Breast epithelium (tissue), 4 donors: ENCODE measurements at places on chromosomes 3 and 15. TPM values are rescaled to one million over a fixed set of nuclear protein-coding genes. Genes with fewer than 3 reads are reported as not detected.

DNA sequence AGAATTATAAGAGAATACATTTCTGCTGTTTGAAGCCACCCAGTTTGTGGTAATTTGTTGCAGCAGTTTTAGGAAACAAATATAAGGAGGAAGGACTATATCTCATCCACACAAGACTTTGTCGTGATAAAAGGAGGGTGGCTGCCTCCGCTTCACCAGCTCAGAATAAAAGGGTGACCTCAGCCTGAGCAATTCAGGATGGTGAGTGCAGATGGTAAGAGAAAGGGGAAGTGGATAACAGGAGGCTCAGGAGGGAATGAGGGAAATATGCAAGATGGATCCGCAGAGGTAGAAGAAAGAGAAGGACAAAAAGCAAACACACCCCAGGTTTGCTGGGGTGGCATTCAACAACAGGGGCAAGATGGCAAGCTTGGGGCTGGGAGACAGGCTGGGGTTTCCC lies 108.1 kb upstream of the TNFAIP8L3 start:
- DNase-seq: no peak
- no peaks in the 10 kb centered on the region for H3K4me1 ChIP-seq
- no peak overlapping the region for H3K4me3 ChIP-seq
- H3K27ac ChIP-seq: no peak overlapping the region
- no peaks in the 10 kb centered on the region for H3K27me3 ChIP-seq
- no peaks in the 10 kb centered on the region for H3K36me3 ChIP-seq

DNA sequence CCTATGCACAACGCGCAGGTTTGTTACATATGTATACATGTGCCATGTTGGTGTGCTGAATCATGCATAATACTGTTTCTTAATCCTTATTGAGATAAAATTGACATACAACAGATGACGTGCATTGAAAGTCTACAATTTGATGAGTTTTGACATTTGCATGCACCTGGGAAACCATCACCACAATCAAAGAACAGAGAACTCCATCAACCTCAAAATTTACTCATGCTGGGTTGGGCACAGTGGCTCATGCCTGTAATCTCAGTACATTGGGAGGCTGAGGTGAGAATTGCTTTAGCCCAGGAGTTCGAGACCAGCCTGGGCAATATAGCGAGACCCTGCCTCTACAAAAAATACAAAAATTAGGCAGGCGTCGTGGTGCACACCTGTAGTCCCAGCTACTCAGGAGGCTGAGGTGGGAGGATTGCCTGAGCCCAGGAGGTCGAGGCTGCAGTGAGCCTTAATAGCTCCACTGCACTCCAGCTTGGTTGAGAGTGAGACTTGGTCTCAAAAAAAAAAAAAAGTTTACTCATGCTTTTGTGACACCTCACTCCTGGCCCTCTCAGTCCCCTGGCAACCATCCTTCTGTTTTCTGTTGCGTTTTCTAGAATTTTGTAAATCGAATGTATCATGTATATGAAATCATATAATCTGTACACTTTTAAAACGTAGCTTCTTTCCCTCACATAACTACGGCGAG lies 56.6 kb downstream of the BHLHE40 start:
- H3K36me3 ChIP-seq: no peaks in the 10 kb centered on the region
- no peak overlapping the region for H3K27ac ChIP-seq
- no peaks in the 10 kb centered on the region for H3K27me3 ChIP-seq
- H3K4me1 ChIP-seq: no peaks in the 10 kb centered on the region

DNA sequence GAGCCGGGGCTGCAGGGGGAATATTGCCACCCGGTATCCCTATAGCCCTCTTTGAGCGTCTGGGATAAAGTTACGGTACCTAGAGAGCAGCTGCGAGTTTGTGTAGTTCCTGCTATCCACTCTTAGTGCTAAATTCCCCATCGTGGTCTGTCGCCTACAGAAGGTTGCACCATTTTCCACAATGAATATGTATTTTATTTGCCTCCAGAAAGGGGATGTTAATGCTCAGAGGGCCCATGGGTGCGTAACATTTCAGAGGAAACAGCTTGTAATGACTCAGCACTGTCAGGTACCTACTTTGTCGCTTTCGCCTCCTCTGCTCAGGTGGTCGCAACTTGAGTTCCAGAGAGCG lies 1.1 kb downstream of the SLCO3A1 start:
- peak overlapping the region; percentile 93 for H3K27ac ChIP-seq
- H3K4me3 ChIP-seq: peak overlapping the region; percentile 74
- H3K27me3 ChIP-seq: no peaks in the 10 kb centered on the region

CDHR4 gene
- total RNA-seq: not detected

GRCh38 chr15:91696981-91697380 lies 156.5 kb upstream of the SLCO3A1 start:
- H3K4me1 ChIP-seq: peaks cover 6% of the 10 kb centered on the region
- no peaks in the 10 kb centered on the region for H3K36me3 ChIP-seq
- no peak overlapping the region for H3K4me3 ChIP-seq
- no peaks in the 10 kb centered on the region for H3K27me3 ChIP-seq

- no peak overlapping the region for H3K4me3 ChIP-seq
- no peaks in the 10 kb centered on the region for H3K4me1 ChIP-seq
- H3K27ac ChIP-seq: no peak overlapping the region
- no peaks in the 10 kb centered on the region for H3K27me3 ChIP-seq
- no peaks in the 10 kb centered on the region for H3K36me3 ChIP-seq
Observed at GRCh38 chr15:95715906-95716656, 614.4 kb upstream of the NR2F2 start.

HIGD2B gene
- total RNA-seq: not detected

- no peaks in the 10 kb centered on the region for H3K4me1 ChIP-seq
- H3K36me3 ChIP-seq: no peaks in the 10 kb centered on the region
- H3K4me3 ChIP-seq: no peak overlapping the region
- no peaks in the 10 kb centered on the region for H3K27me3 ChIP-seq
- DNase-seq: no peak
Observed at GRCh38 chr3:16254916-16255315, 9.8 kb downstream of the DPH3 start.

GRCh38 chr15:95556225-95556624 lies 774.3 kb upstream of the NR2F2 start:
- no peaks in the 10 kb centered on the region for H3K36me3 ChIP-seq
- DNase-seq: no peak
- H3K27ac ChIP-seq: no peak overlapping the region
- peaks cover 4% of the 10 kb centered on the region for H3K4me1 ChIP-seq

- H3K4me1 ChIP-seq: no peaks in the 10 kb centered on the region
- H3K27me3 ChIP-seq: no peaks in the 10 kb centered on the region
- H3K4me3 ChIP-seq: no peak overlapping the region
Observed at GRCh38 chr15:37618353-37618752, 316.1 kb upstream of the TMCO5A start.

- H3K27ac ChIP-seq: no peak overlapping the region
- H3K27me3 ChIP-seq: no peaks in the 10 kb centered on the region
- no peaks in the 10 kb centered on the region for H3K36me3 ChIP-seq
- H3K4me3 ChIP-seq: no peak overlapping the region
- H3K4me1 ChIP-seq: no peaks in the 10 kb centered on the region
Observed at GRCh38 chr15:60972301-60972700, 256.8 kb downstream of the RORA start.

DNA sequence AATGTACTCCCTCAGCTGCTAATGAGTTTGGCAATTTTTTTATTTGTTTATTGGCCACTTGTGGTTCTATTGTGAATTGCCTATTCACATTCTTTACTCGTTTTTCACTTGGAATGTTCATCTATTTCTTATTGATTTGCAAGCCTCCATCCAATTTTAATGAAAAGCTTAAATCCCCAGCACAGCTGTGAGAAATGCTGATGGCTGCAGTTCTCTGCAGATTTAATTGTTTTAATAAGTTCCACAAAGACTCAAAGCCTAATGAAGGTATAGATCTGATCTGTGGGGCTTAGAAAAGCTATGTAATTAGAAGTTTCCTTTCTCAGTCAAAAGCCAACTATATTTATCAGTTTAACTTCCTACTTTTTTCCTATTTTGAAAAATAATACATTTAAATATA lies 41.5 kb downstream of the LYZL4 start:
- DNase-seq: no peak
- H3K4me1 ChIP-seq: no peaks in the 10 kb centered on the region
- H3K36me3 ChIP-seq: no peaks in the 10 kb centered on the region

CYP8B1 gene
- not detected for total RNA-seq

DNA sequence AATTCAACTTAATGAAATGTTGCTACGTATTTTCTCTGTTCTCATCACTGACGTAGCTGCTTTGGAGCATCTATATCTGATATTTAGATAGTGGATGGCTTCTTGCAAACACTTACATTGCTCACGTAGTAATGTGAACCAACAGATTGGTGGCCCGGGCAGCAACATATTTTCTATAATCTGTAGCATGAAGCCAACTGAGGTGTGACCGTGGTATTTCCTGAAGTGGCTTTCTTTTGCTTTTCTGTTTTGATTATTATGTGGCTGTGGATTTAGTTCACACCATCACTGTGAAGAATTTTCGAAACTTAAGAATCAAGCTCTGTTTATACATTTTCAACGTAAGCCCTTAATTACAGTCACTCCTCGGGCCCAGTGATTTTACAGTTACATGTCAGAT lies 288.5 kb downstream of the LPP start:
- no peaks in the 10 kb centered on the region for H3K36me3 ChIP-seq
- no peak for DNase-seq
- no peak overlapping the region for H3K27ac ChIP-seq
- H3K4me1 ChIP-seq: no peaks in the 10 kb centered on the region
- no peak overlapping the region for H3K4me3 ChIP-seq
- H3K27me3 ChIP-seq: no peaks in the 10 kb centered on the region

DNA sequence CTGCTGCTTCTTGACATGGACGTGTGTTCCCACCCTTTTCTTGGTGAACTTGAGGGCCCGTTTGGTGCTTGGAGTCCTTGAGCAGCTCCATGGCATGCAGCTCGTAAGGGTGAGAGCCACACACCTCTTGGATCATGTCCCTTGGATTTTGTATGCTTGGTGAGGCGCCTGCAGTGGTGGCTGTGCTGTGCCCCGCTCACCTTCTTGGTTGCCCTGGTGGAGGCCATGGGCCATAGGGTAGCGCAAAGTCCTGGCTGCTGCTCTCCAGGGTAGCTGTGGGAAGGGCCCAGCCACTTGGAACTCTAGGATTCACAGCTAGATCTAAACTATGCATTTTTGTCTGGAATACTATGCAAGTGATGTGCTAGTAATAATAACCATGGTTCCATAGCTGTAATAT lies 26.7 kb upstream of the DPPA4 start:
- H3K27me3 ChIP-seq: no peaks in the 10 kb centered on the region
- H3K4me1 ChIP-seq: no peaks in the 10 kb centered on the region
- DNase-seq: no peak
- H3K4me3 ChIP-seq: no peak overlapping the region
- no peak overlapping the region for H3K27ac ChIP-seq
- H3K36me3 ChIP-seq: no peaks in the 10 kb centered on the region

- H3K27ac ChIP-seq: no peak overlapping the region
- no peaks in the 10 kb centered on the region for H3K4me1 ChIP-seq
- no peaks in the 10 kb centered on the region for H3K27me3 ChIP-seq
Observed at GRCh38 chr15:83830381-83830780, 176.5 kb downstream of the ADAMTSL3 start.

KBTBD13 gene
- 0.33 TPM for total RNA-seq

DNA sequence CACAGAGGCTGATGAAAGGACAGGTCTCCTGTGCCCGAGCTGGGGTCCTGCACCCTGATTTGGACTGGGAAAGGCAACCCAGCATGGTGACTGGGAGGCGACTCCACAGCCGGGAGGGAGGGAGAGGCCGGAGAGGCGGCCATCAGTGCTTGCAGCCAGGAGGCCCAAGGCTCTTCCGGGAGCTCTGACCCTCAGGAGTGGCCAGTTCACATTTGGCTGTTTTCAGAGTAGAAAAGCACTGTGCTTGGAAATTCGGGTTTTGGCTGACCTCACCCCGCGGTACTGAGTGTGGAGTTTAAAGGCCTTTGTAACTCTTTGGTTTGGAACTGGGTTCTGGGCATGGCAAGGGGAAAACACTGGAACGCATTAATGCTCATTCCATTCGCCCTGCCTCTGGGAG lies 31.9 kb downstream of the SMAD6 start:
- no peaks in the 10 kb centered on the region for H3K27me3 ChIP-seq
- no peak for DNase-seq
- peak overlapping the region; percentile 49 for H3K27ac ChIP-seq
- no peak overlapping the region for H3K4me3 ChIP-seq
- H3K36me3 ChIP-seq: no peaks in the 10 kb centered on the region
- no peaks in the 10 kb centered on the region for H3K4me1 ChIP-seq

DNA sequence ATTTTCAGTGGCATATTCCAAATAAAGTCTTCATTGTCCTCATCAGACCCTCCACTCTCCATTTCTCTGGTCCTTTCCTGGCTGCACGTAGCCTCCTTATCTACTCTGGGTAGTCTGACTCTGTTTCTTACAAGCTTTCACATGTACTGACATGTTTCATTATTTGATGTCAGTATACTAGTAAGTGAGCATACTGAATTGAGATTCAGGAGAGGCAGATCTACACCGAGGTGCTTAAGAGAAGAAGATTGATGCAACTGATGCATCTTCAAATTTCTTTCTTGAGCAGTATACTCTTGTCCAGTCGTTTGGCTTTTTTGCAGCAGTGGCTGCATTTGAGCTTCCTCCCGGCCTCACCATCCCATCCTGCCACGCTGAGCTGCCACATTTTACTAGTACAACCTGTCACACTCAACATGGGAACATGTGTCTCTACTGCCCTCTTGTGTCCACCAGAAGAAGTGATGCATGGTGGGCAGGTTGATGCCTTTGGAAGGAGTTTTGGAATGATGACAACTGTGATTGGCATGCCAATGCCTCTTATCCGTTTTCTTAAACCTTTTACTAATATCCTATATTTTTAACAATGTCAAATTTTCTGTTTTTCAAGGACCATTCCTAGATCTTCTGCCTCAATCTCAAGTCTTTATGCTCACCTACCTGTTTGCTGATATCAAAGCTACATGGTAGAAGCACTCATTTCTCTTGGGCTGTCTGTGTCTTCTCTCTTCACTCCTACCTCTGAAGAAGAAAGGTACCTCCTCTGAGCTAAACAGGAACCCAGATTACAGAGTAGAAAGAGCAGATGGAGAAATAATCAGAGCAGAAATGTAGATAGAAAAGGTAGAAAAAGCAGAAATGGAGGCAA lies 38.7 kb downstream of the GUCA1C start:
- no peak overlapping the region for H3K4me3 ChIP-seq
- H3K4me1 ChIP-seq: no peaks in the 10 kb centered on the region
- H3K27ac ChIP-seq: no peak overlapping the region
- no peaks in the 10 kb centered on the region for H3K36me3 ChIP-seq
- peak; percentile 20 for DNase-seq
- H3K27me3 ChIP-seq: no peaks in the 10 kb centered on the region

GRCh38 chr3:108202080-108202479 lies 20.1 kb downstream of the IFT57 start:
- no peaks in the 10 kb centered on the region for H3K27me3 ChIP-seq
- H3K4me3 ChIP-seq: no peak overlapping the region
- no peak overlapping the region for H3K27ac ChIP-seq
- no peak for DNase-seq
- H3K4me1 ChIP-seq: no peaks in the 10 kb centered on the region

- H3K36me3 ChIP-seq: no peaks in the 10 kb centered on the region
- no peaks in the 10 kb centered on the region for H3K4me1 ChIP-seq
- H3K27ac ChIP-seq: no peak overlapping the region
- H3K4me3 ChIP-seq: no peak overlapping the region
- DNase-seq: no peak
Observed at GRCh38 chr3:107612664-107613084, 89.9 kb downstream of the BBX start.

DNASE1L3 gene
- total RNA-seq: 5.6 TPM

GRCh38 chr3:13647298-13648059 lies 98.6 kb downstream of the FBLN2 start:
- no peak overlapping the region for H3K27ac ChIP-seq
- peaks cover 4% of the 10 kb centered on the region for H3K4me1 ChIP-seq
- H3K36me3 ChIP-seq: no peaks in the 10 kb centered on the region
- H3K4me3 ChIP-seq: no peak overlapping the region

HYAL1 gene
- 16.1 TPM for total RNA-seq
